ENCODE measurements at places on chromosomes 1 and 21.

DNA sequence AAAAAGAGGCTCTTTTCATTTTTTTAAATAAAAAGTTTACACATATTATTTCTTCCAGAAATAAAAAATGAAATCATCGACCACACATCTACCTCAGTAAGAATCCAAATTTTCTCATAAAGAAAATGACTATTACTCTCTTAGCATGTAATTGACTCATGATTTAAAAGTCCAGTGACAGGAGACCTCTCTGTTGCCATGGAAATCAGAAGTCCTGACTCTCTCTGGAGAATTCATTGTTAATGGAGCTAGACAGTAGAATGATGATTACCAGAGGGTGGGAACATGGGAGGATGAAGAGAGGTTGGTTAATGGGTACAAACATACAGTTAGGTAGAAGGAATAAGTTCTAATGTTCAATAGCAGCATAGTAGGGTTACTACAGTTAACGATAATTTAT lies 5.0 kb upstream of the CLCA4 start:
- DNase-seq: no peak

GRCh38 chr21:26888931-26889330 lies 43.7 kb upstream of the ADAMTS1 start:
- no peak for DNase-seq

GRCh38 chr1:182181167-182181572 lies 119.7 kb upstream of the ZNF648 start:
- DNase-seq: no peak

DNA sequence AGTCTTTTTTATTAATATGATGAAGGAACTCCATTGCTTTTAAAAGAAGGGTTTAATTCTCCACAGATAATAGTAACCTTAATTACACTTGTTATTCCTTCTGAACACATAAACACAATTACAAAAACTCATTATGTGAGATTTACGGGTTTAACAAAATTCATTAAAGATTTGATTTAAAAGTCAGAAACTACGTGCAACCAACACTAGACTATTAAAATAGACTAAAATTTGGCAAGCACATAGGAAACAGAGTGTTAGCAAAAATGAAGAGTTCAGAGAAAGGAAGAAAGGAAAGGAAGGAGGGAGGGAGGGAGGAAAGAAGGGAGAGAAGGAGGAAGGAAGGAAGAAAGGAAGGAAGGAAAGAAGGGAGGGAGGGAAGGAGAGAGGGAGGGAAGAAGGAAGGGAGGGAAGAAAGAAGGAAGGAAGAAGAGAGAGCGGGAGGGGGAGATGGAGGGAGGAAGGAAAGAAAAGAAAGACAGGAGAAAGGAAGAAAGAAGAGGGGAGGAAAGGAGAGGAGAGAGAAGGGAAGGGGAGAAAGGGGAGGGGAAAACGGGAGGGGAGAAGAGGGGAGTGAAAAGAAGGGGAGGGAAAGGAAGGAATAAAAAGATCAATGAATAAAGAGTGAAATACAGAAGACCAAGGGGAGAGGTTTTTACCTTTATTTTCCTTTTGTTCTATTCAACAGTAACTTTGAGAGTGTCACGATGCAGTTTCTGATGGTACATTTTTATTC lies 123.4 kb upstream of the LYPLAL1 start:
- no peak for DNase-seq

DNA sequence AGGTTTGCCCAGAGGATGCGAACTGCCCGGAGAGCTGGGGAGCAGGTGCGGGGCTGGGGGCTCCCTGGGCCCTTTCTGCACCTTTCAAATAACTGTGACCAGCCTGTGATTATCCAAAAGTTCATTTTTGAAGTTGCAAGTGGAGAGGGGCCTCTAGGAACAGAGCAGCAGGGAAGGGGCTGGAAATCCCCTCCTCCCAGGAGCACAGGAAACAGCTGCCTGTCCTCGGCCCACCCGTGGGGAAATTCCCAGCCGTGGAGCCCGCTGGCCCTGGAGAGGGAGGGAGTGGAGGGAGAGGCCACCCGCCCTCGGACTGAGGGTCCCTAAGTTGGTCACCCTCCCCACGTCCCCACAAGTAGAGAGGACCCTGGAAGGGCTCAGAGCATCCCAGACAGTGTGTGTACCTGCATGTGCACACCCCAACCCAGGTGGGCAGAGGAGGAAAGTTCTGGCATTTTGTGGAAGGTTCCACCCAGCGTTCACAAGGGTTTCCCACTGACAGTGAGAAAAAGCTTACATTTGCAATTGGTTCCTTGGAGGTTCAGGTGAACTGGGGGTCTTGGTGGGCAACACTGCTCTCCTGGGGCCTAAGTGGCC lies 1.2 kb upstream of the TNFRSF4 start:
- DNase-seq: no peak

DNA sequence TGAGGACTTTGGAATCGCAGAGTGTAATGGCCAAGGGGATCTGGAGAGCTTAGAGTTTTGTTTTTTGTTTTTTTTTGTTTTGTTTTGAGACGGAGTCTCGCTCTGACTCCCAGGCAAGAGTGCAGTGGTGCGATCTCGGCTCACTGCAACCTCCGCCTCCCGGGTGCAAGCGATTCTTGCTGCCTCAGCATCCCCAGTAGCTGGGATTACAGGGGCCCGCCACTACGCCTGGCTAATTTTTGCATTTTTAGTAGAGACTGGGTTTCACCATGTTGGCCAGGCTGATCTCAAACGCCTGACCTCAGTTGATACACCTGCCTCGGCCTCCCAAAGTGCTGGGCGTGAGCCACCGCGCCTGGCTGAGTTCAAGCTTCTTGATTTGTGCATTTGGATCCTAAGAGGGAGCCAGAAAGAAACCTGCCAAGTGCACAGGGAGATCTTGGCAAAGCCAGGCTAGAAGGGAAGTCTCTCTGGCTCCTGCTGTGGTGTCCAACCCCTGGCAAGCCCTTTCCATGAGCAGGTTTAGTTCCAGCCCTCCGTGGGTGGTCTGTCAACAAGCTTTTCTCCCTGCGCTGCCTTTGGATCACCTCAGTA lies 852 bp downstream of the FAAH start:
- no peak for DNase-seq

- DNase-seq: peak; percentile 59
Measured at GRCh38 chr1:75765697-75766355, 20.2 kb upstream of the RABGGTB start.

DNA sequence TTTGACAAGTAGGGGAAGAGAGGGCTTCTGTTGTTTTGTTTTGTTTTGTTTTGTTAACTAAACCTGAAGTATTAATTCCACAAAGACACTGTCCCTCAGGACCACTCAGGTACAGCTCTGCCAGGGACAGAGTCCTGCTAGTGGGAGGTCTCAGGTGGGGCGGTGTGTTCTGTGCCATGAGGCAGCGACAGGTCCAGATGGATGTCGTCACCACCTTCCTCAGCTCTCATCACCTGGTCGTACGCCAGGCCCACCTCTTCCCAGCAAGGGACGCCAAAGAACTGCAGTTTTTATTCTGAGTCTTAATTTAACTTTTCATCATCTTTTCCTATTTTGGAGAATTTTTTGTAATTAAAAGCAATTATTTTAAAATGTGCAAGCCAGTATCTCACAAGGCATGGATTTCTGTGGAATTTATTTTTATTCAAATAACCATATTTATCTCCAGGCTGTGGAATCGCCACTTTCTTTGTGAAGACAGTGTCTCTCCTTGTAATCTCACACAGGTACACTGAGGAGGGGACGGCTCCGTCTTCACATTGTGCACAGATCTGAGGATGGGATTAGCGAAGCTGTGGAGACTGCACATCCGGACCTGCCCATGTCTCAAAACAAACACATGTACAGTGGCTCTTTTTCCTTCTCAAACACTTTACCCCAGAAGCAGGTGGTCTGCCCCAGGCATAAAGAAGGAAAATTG lies 62.5 kb downstream of the POFUT2 start:
- no peak for DNase-seq

- DNase-seq: no peak
Measured at GRCh38 chr1:205532996-205533735, 28.7 kb downstream of the CDK18 start.

DNA sequence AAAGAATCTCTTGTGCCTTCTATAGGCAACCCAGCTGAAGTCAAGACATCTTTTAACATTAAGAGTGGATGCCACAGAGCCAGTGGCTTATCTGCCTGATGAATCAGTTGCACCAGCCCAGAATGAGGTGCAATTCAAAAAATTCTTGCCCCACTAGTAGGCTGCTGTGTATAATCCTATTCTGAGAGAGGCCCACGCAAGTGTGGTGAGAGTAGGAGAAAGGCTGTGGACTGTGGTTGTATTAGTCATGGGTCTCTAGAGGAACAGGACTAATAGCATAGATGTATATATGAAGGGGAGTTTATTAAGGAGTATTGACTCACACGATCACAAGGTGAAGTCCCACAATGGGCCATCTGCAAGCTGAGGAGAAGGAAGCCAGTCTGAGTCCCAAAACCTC lies 216.4 kb downstream of the LTN1 start:
- no peak for DNase-seq

- DNase-seq: no peak
Measured at GRCh38 chr1:68868606-68869005, 371.7 kb upstream of the DEPDC1 start.

GRCh38 chr1:81379430-81379829 lies 421.3 kb upstream of the ADGRL2 start:
- DNase-seq: no peak

- DNase-seq: no peak
Measured at GRCh38 chr21:45930231-45930760, 51.3 kb upstream of the COL6A1 start.

GRCh38 chr1:30466610-30467009 lies 256.8 kb downstream of the MATN1 start:
- DNase-seq: no peak

DNA sequence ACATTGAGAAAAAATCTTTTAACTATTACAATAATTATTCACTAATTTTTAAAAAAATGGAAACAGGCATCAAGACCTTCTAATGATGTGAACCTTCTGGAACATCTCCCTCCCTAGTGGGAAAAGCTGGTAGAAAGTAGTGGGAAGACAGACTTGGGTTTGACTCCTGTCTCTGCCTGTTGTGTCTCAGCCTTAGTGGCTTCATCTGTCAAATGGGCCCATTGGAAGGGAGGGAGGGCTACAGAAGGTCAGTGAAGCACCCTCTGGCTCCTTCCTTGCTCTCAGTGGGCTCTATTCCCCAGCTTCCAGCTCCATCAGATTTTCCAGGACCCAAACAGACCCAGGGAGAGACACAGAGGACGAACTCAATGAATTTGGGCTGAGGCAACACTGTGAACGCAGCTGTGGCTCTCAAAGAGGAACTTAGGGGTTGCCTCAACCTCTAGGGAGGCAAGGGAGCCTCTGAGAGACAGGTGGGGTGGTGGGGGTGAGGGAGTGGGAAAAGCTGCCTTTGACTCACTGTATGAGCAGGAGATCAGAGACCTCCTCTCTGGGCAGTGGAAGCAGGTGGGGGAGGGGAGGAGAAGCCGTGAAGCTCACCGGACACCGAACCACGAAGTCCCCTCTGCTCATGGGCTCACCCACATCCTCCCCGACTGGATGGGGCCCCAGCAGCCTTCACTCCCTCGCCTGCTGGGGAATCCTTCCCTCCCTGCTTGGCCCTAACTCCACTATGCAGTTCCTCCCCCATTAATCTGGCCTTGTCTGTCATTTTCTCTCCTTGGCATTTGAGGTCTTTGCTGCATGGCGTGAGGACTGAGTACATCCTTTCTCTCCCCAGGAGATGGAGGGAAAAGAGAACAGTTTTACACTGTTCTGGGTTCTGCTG lies 4.5 kb downstream of the CNR2 start:
- DNase-seq: no peak

DNA sequence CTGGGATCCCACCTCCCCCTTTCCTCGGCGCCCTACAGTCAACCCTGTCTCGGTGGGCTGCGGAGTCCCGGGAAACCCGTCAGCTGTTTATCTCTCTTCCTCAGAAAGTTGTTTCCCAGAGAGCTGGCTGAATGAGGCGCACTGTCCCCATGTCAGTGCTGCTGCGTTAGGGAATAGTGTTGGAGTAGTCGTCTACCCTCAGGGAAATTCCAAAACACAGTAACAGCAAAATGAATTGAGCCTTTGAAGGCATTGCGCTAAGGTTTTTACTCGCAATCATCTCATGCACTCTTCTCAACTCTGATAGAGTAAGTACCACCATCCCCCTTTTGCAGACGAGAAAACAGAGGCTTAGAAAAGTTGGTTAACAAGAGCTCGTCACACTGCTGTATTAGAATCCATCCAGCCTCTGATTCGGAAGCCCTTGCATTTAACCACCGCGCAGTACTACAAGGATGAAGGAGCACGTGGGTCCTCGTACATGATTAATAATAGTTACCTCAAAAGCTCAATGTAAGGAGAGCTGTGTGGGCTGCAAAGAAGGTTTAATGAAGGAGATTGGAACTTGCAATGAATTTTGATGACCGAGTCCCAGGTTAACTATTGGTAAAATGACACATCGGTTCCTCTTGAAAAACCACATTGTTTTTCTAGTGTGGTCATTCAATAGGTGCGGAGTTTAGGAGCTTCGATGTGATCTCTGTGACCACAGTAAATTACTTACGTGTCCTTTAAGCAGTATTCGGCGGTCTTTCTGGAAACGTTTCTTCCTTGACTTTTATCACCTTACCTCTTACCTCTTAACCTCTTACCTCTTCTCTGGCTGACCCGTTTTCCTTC lies 788 bp upstream of the EDEM3 start:
- DNase-seq: peak; percentile 31

DNA sequence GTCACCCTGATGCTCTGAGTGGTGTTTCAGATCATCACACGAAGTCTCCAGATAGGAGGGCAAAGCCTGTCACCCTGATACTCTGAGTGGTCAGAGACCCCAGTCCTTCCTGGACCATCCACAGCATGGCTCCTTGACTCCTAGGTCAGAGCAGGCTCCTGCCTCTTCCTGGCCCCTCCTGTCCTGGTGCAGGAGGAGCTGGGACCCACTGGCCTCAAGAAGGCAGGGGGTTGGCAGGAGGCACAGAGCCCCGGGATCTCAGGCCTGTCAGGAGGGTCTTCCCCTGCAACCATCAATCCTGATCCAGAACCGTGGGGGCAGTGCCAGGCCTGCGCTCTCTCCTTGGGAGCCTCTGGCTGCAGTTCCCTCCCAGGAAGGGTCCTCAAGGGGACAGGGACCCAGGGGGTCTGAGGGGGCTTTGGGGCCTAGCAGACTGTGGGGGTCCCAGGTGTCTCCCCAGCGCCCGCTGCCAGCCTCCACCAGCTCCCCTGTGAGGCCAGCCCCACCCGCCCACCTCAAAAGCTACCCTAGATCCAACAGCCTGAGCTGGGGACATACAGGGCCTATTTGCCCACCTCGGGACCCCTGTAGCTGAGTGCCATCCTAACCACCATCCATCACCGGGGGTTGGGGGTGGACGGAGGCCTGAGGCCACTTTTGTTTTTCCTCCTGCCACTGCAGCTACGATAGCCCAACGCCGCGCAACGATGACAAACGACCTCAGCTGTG lies 27.5 kb downstream of the COL6A1 start:
- no peak for DNase-seq

DNA sequence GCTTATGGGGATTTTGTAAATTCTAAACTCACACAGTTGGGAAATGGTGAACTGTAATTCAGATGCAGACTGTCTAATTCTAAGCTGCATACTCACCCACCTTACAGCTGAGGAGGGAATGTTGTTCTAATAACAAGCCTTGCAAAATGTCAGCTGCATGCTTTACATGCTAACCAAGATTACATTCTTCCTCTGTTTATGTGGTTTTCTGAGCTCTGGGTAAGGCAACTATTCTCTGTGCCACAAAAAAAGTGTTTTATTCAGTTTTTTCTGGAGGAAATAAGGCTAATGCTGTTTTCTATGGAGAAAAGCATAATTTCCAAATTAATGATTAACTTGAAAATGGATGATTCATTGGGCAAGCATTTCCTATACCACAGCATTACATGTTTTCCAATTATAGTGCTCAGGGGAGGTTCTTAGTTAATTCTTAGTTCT lies 64.9 kb downstream of the RGS13 start:
- DNase-seq: peak; percentile 51

Data from kidney capillary endothelial cell (primary cell).